ENCODE measurements at places on chromosomes 3 and 15.

DNA sequence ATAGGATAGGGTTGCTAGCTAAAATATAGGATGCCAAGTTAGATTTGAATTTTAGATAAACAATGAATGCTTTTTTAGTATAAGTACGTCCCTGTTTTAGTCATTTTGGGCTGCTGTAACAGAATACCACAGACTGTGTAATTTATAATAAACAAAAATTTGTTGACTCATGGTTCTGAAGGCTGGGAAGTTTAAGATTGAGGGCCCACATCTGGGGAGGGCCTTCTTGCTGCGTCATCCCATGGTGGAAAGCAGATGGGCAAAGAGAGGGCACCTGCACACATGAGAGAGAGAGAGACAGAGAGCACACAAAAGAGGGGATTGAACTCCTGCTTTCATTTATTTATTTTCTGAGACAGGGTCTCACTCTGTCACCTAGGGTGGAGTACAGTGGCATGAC is 246.5 kb downstream of the EPHB1 start:
- no peak for DNase-seq

DNA sequence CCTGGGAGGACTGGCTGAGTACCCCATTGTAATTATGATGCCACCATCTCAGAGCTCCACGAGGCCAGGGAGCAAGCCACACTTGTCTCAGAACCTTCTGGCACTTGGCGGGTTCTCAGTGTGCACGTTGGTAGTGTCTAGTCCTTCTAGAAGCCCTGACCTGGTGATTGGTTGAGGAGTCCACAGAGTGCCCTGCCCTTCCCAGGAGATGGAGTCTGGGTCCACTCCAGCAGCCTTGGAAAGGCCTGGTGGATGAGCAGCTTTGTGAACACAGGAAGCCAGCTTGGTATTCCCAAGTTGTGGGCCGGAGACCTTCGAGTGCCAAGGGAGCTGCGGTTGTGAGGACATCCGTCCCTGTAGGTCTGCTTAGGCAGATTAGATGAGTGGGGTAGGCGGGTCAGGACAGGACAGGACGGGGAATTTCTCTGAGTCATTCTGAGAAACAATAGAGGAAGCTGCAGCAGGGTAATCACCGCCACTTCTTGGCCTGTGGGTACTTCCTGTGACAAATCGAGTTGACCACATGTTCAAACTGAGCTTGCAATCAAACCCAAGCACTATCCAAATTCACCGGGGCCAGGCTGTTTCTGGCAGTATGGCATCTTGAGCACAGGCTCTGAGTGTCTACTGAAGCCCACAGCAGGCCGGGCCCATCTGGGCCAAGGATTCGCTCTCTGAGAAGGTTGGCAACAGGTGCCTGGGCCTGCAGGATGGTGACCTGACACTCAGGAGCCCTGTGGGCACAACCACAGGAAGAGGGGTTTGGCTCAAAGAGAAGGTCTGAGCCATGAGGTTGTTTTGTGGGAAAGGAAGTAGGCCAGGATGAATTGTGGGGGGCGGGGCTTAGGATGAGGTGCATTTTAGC is 71.5 kb upstream of the PLXNA1 start:
- peak; percentile 75 for DNase-seq

DNA sequence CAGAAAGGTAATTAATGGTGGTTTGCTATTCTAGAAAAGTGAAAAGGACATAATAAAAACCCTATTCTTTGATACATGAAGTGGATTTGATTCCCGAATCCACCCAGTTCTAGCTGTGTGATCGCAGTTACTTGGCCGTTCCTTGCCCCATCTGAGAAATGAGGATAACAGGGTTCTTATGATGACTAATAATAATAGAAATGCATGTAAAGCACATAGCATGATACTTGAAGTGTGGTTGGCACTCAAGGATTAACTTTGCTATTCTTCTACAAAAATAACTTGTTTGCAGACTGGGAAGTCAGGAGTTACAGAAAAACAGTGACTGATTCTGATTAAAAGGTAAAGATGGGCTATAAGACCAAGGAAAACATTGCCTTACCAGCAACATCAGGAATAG is 26.8 kb downstream of the PARL start:
- no peak for DNase-seq

- DNase-seq = no peak
Measured at GRCh38 chr15:31338318-31338878, 11.8 kb downstream of the KLF13 start.

DNA sequence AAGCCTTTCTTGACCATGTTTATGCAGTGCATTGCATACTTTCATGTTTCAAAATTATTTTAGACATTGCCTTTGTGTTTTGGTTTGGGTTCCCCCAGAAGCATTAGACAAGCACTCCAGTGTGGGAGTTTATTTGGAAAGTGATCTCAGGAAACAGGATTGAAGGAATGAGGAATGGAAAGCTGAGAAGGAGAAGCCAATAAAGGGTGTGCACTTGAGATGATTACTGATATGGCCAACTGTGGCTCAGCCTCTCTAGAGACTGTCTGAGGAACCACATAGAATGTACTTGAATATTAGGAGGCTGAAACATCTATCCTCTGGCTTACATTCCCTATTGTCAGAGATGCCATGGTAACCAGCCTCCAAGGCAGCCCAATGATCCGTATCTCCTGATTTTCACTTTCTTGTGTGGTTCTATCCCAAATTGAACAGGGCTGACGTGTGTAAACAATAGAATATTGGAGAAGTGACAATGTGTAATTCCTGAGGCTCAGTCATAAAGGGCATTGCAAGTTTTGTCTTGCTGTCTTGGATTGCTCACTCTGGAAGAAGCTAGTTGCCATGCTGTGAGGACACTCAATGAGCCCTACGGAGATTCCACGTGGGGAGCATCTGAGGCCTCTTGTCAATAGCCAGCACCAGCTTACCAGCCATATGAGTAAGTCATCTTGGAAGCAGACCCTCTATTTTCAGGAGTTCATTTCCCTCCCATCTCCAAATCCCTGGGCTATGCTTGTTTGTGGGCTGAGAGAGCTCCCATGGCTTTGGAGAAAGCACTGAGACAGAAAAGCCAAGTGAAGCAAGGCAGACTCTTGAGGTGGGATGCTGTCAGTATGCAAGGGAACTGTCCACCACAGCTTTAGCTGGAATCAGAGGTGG is 84.7 kb downstream of the SCN11A start:
- no peak for DNase-seq

- DNase-seq = peak; percentile 21
Measured at GRCh38 chr3:108662142-108662738, 72.7 kb downstream of the DZIP3 start.

GRCh38 chr3:28349469-28350000 is 911 bp upstream of the AZI2 start:
- no peak for DNase-seq

- DNase-seq = no peak
Measured at GRCh38 chr3:24390169-24391130, 104.2 kb downstream of the THRB start.

Measured in stimulated activated CD4-positive, alpha-beta T cell treated with anti-CD3 and anti-CD28 coated beads, Interleukin-1b, Interleukin-23, amount 100 ng/mL, for 48 hours (primary cell).